Stimulated activated CD8-positive, alpha-beta memory T cell treated with anti-CD3 and anti-CD28 coated beads, Interleukin-15, amount 100 ng/mL, for 4 hours (primary cell): ENCODE measurements at places on chromosomes 5 and 9.
A peak's percentile ranks its signal among the peaks of the same experiment; 100 is the strongest.

GRCh38 chr5:446883-447263 is 3.9 kb downstream of the EXOC3 start:
- no peak for DNase-seq

DNA sequence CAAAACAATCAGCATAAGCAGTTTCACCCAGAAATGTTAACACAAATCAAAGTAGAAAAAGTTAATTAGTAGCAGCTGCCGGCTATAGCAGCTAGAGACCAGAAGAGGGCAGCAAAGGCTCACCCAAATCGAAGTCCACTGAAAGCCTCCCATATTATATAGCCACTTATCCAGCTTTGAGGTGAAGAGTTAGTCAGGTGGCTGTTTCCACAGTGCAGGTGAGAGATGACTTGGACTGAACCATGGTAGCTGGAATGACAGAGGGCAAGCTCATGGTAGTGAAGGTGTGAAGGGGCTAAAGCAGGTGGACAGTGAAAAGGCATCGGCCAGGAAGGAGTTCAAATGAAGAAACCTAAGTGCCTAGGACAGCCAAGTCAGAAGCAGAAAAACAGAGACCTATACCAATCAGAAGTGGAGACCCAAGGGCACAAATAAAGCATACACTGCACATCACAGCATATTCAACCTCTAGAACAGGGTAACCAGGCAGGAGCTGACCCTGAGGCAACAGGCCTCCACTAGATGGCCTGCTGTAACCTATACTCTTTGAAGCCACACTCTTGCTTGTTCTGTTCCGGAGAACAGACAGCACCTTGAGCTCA is 7.2 kb upstream of the RNF38 start:
- peak; percentile 23 for DNase-seq

DNA sequence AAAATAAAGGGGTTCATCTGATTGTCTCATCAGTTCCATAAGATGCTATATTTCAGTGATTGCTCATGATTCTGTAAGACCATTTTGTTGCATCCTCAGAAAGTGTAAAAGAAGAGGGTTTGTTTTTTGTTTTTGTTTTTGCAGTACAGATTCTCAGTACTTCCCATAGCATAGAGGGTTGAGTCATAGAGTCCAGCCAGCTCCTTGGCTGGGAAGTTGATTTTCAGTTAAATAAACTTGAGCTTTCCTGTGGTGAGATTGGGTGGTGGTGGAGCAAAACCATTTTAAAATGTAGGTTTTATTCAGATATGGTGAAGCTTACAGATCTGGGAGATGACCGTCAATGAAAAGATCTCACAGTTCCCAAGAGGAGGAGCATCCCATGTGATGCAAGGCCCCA is 48.2 kb downstream of the DAPK1 start:
- no peak for DNase-seq

GRCh38 chr9:83299571-83299970 is 236.6 kb upstream of the RASEF start:
- no peak for DNase-seq

DNA sequence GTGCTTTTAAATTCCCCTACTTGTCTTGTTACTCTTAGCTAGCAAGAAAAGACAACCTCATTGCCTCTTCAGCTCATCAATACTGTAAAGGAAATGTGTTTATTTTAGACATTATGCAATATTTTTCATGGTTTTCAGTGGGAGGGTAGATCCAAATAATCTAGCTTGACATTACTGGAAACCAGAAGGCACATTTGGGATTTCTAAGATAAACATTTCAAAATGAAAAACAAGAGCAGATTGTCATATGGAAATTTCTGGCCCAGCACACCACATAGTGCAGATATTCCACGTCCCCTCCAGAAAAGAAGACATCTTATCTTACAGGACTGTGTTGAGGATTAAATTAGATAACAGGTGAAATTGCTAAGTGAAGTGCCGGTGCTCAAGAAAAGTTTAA is 296.9 kb downstream of the MSX2 start:
- no peak for DNase-seq

- DNase-seq: no peak
Measured at GRCh38 chr9:126822278-126822677, 17.4 kb downstream of the ZBTB43 start.

DNA sequence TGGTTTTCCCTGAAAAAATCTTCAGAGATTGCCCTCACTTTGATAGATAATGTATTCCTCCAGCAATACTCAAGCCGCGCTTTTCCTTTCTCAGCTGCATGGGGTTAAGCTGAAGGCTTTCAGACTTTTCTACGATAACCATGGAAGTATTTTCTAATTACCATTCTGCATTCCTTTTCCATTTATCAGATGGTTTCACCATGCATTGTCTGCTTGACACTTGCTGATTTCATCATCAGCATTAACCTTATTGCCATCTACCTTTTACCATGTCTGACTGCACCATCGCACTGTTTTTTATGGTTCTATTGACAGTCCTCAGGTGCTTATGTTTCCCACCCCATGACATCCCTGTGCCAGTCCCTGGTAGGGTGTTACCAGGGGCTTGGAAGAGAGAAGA is 91.6 kb downstream of the DMAC1 start:
- DNase-seq: no peak

DNA sequence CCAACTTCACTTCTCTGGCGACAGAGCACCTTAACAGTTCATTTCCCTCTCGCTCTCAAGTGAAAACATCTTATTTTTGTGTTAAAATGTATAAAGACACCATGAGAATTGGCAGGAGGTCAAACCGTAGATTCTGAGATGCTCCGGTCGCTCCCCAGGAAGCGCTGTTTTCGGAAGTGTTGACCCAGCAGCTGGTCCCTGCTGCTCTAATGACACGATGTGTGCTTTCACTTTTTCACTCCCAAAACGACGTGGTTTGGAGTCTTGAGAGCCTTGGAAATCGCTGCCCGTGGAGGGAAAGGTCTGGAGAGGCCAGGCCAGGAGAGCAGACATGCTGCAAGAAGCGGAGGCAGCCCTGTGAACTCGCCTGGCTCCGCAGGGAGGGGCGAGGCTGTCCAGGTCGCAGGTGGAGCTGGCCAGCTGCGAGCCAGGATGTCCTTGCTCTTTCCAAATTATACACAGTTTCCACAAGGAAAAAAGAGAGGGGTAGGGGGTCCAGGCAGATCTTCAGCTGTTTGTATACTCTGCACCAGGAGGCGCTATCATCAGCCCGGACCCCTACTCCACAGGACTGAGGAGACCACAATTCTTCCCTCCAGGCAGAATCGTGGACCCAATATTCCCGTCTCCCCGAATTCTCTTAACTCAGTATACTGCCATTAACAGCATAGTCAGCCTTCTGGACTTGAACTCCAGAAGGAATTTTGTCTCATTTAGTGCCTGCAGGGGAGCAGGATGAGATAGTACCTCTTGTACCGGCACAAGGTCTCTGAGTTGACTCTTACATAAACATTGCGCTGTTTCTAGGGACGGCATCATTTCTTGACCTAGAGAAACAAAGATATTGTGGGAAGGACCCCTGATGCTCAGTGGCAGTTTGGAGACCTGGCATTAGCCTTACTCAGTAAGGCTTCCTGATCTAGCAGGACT is 248.6 kb upstream of the ANKRD55 start:
- no peak for DNase-seq

DNA sequence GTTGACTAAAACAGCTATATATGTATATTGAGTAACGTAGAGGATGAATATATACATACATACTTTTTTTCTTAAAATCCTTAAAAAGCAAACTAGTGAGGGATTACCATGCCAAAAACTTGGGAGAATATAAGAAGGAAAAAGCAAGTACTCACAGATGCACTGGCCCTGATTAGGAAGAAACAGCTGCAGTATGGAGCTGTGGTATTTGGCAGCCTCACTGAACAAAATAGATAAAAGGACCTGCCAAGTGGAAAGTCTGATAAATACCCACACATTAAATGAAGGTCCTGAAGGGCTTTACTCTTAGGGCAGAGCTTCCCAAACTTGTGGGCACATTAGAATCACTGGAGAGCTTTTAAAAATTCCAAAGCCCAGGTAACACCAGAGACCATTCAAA is 80.6 kb downstream of the FEM1C start:
- DNase-seq: no peak

- no peak for DNase-seq
Measured at GRCh38 chr5:43000111-43000840, 39.8 kb downstream of the ANXA2R start.
